ENCODE measurements at places on chromosomes 3 and 15.
A peak's percentile ranks its signal among the peaks of the same experiment; 100 is the strongest.

- no peak for DNase-seq
These were observed 262.0 kb downstream of the CLSTN2 start for GRCh38 chr3:140196970-140197369.

DNA sequence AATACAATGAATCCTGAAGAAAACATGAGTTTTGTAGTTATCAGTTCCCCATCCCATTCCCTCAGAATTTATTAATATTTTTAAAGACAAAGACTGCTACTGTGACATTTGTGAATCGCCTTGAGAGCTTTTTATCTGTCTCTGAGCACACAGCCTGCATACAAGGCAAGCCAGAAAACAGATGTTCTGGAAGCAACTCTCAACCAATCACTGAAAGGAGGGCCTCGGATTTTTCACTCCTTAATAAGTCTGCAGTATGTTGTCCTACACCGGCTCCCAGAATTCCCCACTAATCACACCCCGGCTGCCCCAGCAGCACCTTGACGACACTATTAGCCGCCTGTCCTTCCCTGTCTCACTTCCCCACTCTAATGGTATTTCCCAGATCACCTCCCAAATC, 138.5 kb downstream of the ZNF621 start:
- DNase-seq, result no peak

DNA sequence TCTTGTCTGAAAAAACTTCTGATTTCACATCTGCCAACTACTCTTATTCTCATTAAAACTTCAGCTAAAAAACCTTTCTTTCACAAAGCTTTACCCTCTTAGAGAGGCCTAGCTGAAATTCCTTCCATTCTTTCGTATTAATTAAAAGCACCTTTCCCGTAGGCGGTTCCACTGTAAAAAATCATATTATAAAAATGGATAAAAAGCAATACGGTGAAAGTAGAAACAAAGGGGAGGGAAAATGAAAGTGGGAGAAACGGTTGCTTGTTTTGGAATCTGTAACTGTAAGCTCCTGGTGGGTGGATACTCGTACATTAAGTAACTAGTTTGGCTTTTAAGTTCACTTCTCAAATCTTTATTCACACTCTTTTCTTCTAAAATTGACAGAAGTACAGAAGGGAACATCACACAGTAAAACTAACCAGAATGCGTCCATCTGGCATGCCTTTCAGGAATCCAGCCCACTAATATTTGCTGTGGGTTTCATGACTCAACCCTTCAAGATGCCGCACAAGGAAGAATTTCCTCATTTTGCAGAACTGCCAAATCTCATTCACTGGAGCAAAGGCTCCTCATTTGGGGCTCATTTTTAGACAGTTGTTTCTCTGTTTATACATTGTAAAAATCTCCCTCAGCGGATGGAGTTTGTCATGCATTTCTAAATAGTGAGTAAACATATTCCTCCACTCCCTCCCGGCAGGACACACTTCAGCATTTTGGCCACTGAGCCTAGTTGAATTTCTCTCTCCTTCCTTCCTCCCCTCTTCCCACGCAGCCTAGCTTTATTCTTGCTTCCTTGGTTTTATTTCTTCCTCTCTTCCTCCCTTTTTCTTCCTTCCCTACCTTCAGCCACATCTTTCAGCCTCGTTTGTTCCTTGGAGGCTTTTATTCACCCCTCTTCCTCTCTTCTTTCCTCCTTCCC, 419.5 kb upstream of the NAALADL2 start:
- DNase-seq, result peak; percentile 83

DNA sequence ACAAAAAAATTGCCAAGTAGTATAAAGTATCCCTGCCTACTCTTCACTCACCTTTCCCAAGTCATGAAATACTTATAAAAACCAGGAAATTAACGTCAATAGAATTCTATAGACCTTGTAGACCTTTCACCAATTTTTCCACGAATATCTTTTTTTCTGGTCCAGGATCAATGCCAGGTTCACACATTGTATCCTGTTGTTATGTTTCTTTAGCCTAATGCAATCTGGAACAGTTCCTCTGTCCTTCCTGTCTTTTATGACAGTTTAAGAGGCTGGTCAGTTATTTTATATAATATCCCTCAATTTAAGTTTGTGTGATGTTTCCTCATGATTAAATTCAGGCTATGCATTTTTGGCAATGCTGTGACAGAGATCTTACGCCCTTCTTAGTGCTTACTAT, 63.2 kb upstream of the MAGI1 start:
- DNase-seq, result no peak

DNA sequence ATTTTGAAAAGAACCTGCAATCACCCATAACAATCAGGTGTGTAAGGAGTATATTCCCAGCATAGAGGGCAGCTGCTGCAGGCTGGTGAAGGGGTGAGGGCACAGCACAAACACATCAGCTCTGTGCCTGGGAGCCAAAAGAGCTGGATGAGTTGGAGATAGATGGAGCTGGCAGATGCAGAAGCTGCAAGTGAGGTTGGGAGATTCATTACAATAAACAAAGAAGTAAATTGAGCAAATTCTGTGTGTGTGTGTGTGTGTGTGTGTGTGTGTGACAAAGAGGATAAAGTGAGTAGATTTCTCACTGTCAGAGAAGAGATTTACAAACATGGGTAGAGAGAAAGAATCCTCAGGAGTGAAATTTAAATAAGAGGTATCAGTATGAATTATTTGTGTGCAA, 994.7 kb downstream of the EPHA3 start:
- no peak for DNase-seq

DNA sequence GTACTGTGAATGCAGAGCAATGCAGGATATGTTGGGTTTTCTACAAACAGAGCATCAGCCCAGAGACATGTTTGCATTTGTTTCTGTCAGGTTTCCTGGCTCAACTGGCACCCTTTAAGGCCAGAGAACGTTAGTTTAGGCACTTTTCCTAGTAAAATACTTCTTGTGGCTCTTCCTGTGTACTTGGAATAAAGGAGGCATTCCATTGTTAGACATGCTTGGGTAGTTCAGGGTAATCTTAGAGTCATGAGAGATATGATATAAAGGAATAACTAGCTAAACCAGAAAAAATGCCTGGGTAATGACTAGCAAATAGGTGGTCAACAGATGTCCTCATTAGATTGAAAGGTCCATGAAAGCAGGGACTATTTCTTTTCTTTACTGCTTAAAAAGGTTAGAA, 60.4 kb upstream of the RBM5 start:
- no peak for DNase-seq

DNA sequence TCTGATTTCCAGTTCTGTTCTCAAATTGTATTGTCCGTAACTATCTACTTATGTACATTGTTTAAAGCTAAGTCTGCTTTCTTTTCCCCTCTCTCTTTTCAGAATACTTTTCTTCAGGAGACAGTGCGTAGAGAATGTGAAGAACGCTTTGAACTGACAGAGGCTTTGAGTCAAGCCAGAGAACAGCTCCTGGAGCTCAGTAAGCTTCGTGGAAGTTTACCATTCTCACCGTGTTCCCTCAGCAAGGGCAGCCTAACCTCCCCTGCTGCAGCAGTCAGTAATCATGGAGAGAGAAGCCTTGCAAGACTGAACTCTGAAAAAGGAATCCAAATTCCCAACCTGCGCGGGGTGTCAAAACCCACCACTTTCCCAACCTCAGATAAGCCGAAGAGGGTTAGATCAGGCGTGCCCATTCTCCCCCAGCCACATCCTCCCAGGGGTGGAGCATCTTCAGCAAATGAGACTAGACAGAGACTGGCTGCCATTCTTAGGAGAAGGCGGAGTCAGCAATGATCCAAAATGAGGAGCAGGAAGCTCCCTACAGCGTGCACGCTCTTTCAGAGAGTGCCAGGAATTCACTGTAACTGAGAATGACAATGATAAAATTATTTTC, 114.6 kb downstream of the CCNL1 start:
- no peak for DNase-seq

GRCh38 chr3:146246526-146246925, 4.4 kb downstream of the PLSCR4 start:
- DNase-seq, result no peak

- DNase-seq, result no peak
These were observed 144.5 kb downstream of the EPHA6 start for GRCh38 chr3:96958856-96959255.

DNA sequence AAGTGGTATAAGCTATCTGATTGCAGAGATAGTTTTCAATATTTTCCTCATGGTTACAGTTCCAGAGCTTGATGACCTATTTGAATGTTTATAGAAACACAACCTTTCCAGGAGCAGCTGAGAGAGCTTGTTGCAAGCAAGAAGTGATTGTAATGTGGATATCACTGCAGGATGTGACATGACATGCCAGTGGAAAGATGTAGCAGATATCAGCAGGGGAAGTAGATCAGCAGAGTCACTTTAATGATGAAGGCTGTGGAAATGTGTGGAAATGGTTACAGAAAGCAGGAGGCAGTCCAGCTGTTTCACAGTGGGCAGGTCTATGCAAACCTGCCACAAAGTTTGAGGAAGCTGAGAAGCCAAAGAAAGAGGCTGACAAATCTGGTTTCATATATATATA, 21.0 kb downstream of the TMEM158 start:
- no peak for DNase-seq

GRCh38 chr15:72184165-72184811, 13.3 kb downstream of the GRAMD2A start:
- DNase-seq, result no peak

- no peak for DNase-seq
These were observed 1.4 kb upstream of the WNT5A start for GRCh38 chr3:55488398-55489055.

DNA sequence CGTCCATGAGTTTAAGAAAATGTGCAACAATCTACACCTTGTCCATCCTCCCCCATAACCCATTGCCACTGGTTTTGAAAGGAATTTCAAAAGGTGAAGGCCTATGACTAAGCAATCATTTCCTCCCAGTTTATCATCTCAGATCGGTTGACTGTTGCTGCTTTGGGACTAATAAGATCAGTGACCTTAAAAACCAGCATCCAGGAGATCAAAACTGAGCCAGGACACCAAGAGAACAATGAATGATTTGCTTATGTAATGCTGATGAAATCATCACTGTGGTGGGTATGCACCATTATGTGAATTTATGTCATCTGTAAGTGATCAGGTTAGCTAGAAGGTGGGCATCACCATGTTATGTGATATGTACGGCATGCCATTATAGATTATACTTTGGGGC, 195.5 kb downstream of the SSR3 start:
- no peak for DNase-seq

Data from forelimb muscle (tissue), 1 donor.